Thyroid gland (tissue), 4 donors: ENCODE measurements at places on chromosomes 16 and 17. TPM values are rescaled to one million over a fixed set of nuclear protein-coding genes. Genes with fewer than 3 reads are reported as not detected.

CCDC154 gene
- 1.6 TPM for total RNA-seq

KCNH6 gene
- total RNA-seq = 0.67 TPM

HOXB1 gene
- total RNA-seq = not detected

SLC26A11 gene
- total RNA-seq = 65.3 TPM

GHDC gene
- 254 TPM for total RNA-seq

GNAO1 gene
- total RNA-seq = 4.4 TPM

MRC2 gene
- 7.9 TPM for total RNA-seq

CACNG4 gene
- total RNA-seq = not detected

NPW gene
- total RNA-seq = 0.63 TPM

CLEC3A gene
- not detected for total RNA-seq
